Retina (tissue), 1 donor: ENCODE measurements at places on chromosomes 12 and 14.

DNA sequence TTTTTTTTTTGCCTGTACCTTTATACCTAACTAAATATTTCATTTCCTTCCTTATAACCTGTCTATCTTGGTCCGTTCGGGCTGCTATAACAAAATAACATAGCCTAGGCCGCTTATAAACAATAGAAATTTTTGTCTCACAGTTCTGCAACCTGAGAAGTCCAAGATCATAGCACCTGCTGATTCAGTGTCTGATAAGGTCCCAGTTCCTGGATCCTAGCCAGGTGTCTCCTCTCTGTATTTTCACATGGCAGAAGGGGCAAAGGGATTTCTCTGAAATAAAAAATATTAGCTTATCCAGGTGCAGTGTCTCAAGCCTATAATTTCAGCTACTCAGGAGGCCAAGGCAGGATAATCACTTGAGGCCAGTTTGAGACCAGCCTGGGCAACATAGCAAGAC, 1046.6 kb upstream of the USP15 start:
- no peak for DNase-seq

GRCh38 chr14:69493791-69494190, 9.3 kb downstream of the PLEKHD1 start:
- no peak for DNase-seq

GRCh38 chr12:124560146-124560890, 7.1 kb downstream of the NCOR2 start:
- DNase-seq = no peak

DNA sequence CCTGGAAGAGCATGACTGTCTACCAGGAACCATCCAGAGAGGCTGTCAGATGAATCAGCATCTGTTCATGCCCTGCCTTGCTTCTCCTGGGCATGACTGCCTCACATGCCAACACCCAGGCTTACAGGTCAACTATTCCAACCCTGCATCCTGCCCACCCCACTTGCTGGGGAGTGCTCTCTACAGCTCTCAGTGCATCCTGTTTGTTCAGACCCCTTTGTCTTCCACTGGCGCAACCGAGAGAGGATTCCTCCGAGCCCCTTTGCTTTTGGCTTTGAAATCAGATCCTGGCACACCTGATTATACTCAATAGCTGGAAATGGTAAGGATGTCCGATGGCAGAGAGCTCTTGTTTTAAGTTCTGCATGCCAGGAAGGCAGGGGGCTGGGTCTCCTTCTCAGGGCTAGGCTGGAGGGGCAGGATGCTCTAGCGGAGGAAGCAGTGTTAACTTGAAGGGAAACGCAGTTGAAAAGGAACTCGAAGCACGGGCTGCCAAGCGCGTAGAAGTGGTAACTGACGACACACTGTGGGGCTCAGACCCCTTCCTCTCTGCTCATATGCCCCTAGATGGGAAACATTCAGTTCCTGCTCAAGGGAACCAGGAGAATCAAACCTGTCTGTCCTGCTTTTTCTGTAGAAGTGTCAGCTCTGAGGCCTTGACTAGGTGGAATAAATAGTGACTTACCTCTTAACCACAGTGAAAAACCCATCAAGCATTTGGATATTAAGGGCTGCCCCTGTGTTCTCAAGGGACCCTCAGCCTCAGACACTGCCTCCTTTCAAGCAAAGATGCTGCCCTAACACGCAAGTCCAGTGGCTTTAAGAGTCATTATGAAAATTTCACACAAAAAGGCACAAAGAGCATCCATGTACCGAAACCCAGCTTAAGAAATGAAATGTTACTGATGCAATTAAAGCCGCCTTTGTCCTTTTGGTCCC, 297.5 kb downstream of the ZFP36L1 start:
- no peak for DNase-seq

GRCh38 chr12:42270596-42270995, 32.5 kb upstream of the YAF2 start:
- no peak for DNase-seq

DNA sequence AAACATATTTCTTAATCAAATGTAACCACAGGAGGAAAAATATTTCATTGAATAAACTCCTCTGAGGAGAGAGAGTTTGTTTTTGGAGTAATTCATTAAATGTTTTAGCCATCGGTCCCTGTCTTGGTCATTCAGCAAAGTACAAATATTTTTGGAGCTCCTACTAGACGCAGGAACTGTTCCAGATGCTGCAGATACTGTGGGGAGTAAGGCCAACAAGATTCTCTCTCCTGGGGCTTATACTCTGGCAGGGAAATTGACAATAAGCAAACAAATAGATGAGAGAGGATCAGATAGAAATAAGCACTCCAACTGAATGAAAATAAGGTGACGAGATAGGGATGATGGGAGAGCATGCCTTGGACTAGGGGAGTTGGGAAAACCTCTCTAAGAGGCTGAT, 264.1 kb downstream of the TTC8 start:
- no peak for DNase-seq

DNA sequence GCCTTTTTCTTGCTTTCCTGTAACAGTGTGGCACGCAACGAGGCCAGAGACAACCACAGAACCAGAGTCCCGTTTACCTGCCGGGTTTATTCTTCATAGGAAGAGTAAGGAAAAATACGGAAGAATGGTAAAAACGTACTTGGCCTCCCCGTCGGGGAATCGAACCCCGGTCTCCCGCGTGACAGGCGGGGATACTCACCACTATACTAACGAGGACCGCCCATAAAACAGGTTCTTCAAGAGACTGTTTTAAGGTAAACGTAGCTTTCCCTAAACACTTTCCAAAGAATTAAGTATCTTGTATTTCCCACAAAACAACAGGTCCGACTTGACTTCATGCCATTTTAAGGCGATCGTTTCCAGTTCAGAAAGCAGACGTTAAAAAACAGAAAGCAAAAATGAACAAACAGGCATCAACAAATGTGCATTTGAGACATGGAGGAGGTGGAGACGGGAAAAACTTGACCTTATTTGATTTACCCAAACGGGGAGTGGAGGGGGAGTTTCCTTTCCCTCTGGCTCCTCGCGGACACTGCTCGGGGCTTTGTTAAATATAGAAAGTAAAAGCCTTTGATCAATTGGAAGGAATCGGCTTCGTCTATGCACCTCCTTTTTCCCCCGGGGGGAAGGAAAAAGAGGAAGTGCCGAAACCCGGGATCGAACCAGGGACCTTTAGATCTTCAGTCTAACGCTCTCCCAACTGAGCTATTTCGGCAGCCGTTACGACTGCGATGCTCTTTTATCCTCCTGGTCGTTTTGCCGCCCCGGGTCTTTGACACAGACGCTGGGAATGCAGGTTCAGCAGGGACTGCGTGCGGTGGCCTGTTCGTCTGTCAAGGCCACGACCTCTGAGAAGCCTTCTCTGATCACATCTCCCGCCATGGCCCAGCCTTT, 13.0 kb upstream of the UBC start:
- DNase-seq = peak; percentile 97

- DNase-seq = no peak
These were observed 16.5 kb downstream of the TPCN1 start for GRCh38 chr12:113237748-113238147.

DNA sequence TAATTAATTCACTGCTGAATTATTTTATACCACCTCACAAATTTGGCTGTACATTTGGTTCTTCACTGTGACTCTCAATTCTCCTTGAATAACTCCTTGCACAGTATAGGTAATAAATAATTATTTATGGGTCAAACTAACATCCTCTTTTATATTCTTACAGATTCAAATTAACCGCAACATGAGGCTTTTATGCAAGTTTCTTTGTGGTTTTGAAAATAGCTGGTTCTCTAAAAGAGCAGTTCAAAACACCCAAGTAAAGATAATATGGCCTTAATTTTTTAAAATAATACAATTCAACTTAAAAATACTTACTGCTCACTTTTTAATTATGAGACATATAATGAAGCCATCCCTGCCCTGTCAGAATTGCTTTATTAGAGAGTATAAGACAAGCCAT, 12.9 kb upstream of the TRIM9 start:
- no peak for DNase-seq

GRCh38 chr14:34038358-34039057, 87.6 kb upstream of the EGLN3 start:
- no peak for DNase-seq

GRCh38 chr12:100720016-100720654, 74.4 kb upstream of the ANO4 start:
- DNase-seq = no peak

DNA sequence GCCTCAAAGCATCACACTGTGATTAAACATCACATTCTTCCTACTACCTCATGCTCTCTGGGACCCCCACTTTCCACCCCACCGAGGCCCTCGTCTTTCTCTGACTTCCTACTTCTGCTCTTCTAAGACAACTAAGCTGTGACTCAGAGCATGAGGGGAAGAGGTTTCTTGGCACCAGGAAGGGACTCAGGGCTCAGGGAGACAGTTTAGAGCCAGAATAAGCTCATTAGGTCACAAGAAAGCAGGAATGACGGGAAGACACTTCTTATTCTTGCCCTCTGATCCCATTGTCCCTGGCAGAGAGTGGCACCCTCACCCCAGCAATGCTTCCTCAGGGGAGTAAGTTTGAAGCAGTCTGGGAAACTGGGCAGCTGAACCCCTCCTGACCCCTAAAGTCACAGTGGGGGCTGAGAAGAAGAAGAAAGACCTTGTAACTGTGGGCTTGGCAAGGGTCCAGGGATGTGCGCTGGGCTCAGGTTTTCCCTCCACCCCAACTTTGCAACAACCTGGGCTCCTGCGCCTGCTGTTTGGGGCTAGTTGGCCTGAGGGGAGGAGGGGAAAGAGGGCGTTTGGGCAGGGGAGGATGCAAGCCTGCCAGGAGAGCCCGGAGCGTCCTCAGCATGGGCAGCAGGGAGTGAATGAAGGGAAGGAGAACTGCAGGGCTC, 64.6 kb upstream of the ACTN1 start:
- no peak for DNase-seq

GRCh38 chr12:106089935-106090334, 48.8 kb downstream of the NUAK1 start:
- no peak for DNase-seq

GRCh38 chr12:1911598-1912575, 6.6 kb downstream of the CACNA2D4 start:
- DNase-seq = peak; percentile 6

GRCh38 chr14:55000381-55000780, 26.5 kb downstream of the WDHD1 start:
- DNase-seq = no peak

GRCh38 chr12:5521456-5522325, 89.8 kb downstream of the NTF3 start:
- DNase-seq = no peak

GRCh38 chr14:93792391-93792790, 4.1 kb upstream of the PRIMA1 start:
- DNase-seq = no peak

- no peak for DNase-seq
These were observed 847 bp upstream of the WNT10B start for GRCh38 chr12:48972213-48972951.

GRCh38 chr12:132886529-132887477, 602 bp downstream of the CHFR start:
- peak; percentile 58 for DNase-seq

- DNase-seq = no peak
These were observed 416.8 kb downstream of the ETNK1 start for GRCh38 chr12:23041774-23042173.

DNA sequence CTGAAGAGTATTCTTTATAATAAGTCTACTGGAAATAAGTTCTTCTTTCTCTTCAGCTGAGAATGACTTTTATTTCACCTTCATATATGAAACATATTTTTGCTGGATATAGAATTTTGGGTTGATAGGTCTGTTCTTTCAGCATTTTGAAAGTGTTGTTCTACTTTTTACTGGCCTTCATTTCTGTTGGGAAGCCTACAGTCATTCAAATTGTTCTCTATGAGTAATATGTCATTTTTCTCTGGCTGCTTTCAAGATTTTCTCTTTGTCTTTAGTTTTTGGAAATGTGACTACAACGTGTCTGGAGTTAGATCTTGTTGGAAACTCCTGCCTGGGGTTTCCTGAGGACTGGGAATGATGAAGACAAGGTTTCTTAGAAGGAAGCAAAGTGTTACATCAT, 10.0 kb downstream of the FGFR1OP2 start:
- no peak for DNase-seq

- DNase-seq = no peak
These were observed 102.6 kb upstream of the LMNTD1 start for GRCh38 chr12:25655702-25656101.

DNA sequence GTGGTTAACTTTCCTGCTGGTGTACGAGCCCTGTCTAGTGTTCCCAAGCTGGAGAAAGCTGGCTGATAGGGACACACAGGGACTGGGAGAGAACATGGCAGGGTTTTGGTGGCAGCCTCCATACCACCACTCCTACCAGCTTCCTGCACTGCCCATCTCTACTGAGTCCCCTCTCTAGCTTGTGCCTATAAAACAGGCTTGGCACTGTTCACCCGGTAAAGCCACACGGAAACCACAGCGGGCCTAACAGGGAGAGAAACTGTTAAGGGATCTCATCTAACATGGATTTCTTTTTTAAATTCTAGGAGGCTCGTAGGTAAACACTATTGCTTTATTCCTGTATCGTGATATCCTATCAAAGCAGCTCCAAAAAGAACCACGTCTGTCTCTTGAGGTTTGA, 204.7 kb downstream of the TTC7B start:
- DNase-seq = no peak

DNA sequence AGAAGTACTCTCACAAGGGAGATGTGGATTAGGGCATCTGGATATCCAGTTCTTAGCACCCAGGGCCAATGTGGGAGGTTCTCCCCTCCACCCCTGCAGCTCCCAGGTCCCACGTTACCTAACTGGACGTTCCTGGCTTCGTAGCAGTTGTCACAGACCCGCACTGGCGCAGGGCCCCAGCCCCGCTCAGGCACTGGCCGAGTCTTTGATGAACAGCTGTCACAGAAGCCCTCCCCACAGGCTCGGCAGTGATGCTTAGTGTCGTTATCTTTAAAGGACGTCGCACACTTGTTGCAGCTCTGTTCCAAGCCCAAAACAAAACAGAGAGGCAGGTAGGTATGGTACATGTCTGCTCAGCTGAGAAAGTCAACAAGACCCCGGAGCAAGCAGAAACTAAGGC, 48.4 kb downstream of the DCAF4 start:
- DNase-seq = no peak

- DNase-seq = peak; percentile 59
These were observed 172.4 kb upstream of the RTL1 start for GRCh38 chr14:101075801-101076413.

DNA sequence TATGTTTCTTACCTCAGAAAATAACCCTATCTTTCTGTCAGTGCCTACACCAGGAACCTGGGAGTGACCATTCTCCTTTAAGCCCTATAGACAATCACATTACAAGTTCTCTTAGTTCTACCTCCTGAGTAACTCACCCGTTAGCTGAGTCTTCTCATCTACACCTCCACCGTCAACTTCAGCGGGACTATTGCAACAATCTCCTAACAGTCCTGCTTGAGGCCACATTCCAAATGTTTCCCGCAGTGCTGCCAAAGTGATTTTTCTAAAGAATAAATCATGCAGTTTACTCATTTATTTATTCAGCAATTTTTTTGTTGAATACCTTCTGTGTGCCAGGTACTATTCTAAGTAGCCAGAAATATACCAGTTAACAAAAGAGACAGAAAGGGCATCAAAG, 285.0 kb upstream of the GRIP1 start:
- DNase-seq = no peak

GRCh38 chr12:104480012-104480411, 23.3 kb downstream of the CHST11 start:
- no peak for DNase-seq
